NCI-H1092 (cell line): ENCODE measurements at places on chromosomes 1 and 21.

DNA sequence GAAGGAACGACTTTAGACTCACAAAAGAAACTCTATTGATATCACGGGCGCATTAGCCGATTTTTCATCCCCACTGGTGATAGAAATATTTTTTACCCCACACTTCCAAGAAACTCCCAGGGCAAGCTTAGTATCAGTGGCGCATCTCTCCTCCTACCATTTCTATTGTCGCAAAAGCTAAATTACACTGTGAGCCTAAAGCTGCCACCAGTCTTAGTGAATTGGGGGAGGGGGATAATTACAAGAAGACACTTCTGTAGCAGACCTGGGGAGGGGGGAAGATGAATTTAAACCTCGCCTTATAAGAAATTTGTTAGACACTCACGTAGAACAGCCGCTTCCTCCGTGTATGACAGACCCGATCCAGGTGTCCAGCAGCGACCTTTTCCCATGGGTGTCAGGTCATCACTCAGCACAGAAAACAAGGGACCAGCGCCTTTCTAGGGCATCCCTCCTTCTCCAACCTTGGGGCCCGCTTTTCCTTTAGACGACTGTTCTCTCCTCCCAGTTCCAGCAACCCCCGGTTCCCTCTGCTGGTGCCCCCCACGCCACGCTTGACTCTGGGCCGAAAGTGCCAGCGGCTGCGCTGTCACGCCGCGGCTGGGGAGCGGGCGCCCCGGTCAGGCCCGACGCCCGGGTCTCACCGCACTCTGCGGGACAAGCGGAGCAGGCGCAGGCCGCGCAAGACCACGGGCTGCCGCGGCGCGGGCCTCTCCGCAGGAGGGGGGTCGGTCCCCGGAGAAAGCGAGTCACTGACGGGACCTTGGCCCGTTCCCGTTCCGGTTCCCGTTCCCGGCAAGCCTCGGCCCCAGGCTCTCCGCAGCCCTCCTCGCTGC, 821 bp downstream of the PHC2 start:
- no peak for DNase-seq

DNA sequence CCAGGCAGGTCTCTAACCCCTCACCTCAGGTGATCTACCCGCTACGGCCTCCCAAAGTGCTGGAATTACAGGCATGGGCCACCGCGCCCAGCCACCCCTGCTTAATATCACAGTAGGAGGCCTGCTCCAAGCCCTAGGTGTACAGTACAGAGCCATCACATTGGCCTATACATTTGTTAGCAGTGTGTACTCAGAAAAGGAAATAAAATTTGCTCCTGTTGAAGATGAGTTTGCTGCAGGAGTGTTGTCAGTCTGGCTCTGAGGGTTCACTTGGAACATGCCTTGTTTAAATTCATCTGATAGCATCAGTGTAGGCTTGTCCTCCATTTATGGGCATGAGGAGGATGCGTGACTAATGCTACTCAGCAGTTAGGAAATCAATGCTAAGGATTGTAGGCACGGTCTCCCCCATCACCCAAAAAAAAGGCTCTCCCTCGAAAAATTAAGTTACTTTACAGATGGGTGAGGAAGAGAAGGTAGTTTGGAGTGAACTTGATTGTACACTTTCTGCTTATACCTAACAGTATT, 4.6 kb upstream of the ENAH start:
- no peak for DNase-seq

DNA sequence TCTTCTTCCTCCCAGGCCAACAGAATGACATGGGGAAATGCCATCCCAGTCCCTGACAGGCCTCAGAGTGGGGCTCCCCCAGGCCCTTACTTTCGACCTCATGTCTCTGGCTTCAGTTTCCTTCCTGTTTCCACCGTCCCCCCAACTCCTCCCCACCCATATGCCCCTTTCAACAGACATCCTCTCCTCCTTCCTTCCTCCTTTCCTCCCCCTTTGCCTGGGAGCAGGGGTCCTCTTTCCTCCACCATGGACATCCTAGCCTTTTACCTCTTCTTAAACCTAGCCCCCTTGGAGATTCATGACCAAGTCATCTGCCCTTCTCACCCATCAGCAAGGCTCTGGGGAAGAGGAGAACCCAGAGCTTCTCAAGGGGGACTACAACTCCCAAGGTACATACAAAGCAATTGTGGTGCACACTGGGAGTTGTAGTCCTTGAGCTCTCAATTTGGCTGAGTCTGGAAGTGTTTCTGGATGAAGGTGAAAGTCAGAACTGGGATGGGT, 4.0 kb downstream of the ZBTB7B start:
- DNase-seq = peak; percentile 13

GRCh38 chr1:230077436-230078213, 10.6 kb downstream of the GALNT2 start:
- DNase-seq = no peak

- peak; percentile 84 for DNase-seq
These were observed 16.3 kb upstream of the CDK18 start for GRCh38 chr1:205488074-205488723.

DNA sequence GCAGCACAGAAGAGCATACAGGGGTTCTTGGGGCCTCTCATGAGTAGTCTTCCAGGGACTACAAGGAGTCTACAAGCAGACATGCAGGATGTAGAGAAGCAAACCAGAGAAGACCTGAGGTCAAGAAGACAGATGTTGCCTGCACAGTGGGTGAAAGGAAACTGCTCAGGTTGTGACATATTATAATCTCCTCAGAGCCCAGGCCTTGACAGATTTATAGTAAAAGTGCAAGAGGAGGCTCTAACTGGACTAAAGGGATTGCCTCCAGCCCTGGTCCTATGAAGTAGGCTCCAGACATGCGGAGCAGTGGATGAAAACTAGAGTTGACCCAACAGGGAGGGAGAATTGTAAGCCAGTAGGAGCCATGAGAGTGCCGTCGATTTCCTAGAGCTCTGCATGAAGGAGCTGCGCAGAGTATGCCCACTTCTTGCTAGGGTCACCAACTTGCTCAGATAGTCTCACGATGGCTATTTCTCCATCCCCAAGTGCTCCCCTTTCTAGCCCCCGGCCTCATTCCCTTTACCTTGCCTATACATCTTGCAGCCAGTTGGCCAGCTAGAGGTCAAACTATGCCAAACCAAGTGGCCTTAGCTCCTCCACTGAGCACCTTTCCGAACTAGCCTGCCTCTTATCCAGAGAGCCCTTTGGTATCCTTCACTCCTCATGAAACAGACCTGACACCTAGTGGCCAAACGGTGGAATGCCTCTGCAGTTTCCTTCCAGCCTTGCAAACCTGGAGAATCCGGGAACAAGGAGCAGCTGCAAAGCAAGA, 36.2 kb upstream of the IPO9 start:
- peak; percentile 79 for DNase-seq

DNA sequence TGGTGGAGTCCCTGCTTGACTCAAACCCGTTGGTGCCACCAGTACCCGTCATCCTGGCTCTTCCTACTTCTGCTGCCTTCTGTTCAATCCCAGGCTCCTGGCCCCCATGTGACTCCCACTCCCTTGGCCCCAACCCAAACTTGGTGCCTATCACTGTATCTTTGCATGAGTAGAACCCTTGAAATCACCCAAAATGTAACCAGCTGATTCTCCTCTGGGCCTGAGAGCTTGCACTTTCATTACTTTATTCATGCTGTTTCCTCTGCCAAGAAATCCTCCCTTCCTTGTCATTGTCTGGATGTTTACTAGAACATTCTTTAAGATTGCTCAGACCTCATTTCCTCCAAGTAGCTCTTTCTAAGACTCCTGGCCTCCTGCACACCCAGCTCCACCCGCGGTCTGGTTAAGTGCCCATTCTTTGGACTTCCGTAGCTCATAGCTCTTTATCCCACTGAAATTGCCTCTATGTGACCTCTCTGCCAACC, 15.7 kb downstream of the PTAFR start:
- DNase-seq = no peak

GRCh38 chr1:16612332-16613172, 812 bp downstream of the NBPF1 start:
- DNase-seq = peak; percentile 60

DNA sequence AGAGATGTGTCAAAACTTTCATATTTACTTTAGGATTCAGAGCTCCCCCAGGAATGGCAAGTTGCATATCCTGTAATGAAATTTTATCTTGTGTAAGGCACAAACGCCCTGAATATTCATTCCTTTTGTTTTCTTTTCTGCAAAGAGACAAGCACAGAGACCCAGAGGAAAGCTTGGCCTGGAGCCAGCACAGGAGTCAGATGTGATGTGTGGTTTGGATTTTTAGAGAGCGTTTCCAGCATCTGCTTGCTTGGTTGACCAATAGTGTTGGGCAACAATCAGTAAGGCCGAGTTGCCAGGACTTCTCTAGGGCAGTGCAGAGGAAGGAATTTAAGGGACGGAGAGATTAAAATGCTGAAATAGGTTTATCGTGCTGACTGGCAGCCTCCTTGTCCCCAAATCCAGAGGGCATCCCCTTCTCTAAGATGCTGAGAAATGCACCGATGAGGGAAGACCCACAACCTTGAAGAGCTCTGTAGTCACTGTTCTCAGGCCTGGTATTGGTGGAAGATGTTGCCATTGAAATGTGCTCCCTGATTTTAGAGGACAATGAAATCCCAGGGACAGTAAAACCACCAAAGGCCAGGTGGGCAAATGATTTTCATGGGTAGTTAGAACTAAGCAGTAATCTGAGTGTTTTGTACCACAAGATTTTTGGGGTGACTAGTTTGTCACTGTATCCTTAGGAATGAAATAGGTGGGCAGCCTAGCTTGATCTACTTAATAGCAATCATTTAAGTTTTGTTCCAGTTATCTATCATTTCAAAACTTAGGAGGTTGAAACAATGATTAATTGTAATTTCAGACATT, 37.9 kb upstream of the RHOU start:
- DNase-seq = peak; percentile 36

GRCh38 chr1:195899762-195900352, 708.4 kb downstream of the KCNT2 start:
- no peak for DNase-seq

DNA sequence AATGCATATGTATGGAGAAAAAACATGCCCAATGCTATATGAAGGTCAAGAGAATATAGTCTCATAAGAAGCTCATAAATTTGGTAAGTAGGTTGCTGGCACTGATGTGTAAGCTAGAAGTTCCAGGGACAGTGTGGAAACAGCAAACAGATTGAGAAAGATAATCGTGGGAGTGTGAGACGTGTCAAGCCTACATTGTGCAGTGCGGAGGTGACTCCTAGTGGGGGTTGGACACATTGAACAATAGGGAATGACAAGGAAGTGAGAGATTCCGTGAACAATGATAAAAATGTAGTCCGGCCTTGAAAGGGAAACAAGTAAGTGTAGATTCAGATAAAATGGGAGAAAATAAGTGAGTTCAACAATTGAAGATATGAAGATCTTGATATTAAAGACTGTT, 788.4 kb upstream of the PRMT6 start:
- peak; percentile 6 for DNase-seq

- no peak for DNase-seq
These were observed 4.5 kb upstream of the RASSF5 start for GRCh38 chr1:206502812-206503211.

DNA sequence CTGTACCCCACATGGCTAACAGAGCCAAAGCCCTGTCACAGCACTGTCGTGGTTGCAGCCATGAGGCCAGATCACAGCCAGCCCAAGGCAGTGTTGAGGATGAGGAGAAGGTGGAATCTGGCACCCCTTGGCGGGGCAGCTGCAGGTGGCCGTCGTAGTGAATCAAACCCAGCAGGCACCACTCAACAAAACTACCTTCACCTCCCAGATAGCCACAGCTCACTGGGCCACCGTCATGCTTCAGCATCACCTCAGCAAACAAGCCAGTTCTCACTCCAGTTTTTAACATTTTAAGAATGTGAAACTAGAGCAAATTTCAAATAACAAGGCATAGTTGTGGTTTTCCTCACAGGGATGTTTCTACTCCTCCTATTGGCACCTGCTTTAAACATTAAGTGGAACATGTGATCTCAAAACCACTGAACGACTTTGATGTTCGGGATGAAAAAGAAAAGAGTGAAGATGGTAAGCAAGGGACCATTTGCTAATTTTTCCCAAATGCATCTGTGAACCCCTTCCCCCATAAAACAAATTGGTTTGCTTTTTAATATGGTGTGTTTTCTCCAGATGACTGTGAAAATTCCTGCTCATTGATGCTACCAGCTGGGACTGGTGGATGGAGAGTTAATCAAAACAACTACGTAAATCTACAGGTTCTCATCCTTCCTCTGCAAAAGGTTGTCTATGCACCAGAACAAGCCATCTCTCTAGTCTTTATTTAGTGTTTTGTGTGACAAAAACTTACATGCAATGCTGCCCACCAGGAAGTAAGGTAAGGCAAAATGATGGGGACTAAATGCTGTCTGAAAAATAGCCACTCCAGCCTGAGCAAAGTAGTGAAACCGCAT, 45.5 kb downstream of the TOR1AIP2 start:
- DNase-seq = no peak

GRCh38 chr1:11886986-11887665, 28.4 kb upstream of the NPPB start:
- DNase-seq = no peak

DNA sequence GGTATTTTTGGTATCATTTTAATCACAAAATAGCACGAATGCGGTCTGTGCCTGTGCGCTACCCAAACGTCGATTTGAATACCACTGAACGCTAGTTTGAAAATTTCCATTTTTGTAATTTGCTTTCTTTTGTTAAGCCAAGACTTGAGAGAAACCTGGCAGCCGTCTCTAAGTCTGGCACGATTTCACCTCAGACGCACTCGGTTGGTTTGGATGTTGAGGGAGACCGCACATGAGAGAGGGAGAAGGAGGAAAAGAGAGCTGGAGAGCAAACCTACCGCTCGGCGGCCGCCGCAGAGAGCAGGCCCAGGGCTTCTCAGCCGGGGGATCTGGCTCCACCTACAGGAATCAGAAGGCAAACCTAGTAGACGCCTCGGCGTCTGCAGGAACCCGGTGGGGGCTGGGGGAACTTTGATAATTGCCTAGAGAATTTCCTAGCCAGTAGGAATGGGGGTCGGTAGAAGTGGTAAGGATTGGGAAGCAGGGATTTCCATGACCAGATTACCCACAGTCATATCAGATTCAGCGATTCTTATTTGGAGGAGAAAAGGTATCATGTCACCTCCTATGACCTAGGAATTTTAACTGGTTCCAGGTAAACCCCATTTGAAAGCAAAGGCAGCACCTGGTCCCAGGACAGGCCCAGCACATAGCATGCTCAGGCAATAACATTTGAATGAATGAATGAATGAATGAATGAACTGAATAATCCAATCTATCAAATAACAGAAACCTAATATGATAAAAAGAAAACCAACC, 83.2 kb downstream of the TM2D1 start:
- no peak for DNase-seq

- peak; percentile 74 for DNase-seq
These were observed 5.4 kb upstream of the TDRD5 start for GRCh38 chr1:179586107-179586823.

GRCh38 chr1:170776252-170776651, 112.3 kb downstream of the PRRX1 start:
- DNase-seq = no peak

GRCh38 chr1:52679048-52679447, 19.1 kb downstream of the COA7 start:
- no peak for DNase-seq
